ENCODE measurements at places on chromosomes 1 and 21. TPM values are rescaled to one million over a fixed set of nuclear protein-coding genes. Genes with fewer than 3 reads are reported as not detected.

GRCh38 chr1:153768316-153769181, 6.7 kb upstream of the SLC27A3 start:
- no peak for DNase-seq

- no peak for DNase-seq
These were observed 56.5 kb downstream of the WLS start for GRCh38 chr1:68175621-68176398.

PKLR gene
- not detected for total RNA-seq

RXFP4 gene
- 0.55 TPM for total RNA-seq

GRCh38 chr1:23152966-23153684, 15.5 kb downstream of the LUZP1 start:
- DNase-seq = no peak

GRCh38 chr21:31045841-31046240, 7.6 kb upstream of the KRTAP19-8 start:
- DNase-seq = no peak

All from HT1080 (cell line).